ENCODE measurements at places on chromosomes 3 and 15.

GRCh38 chr3:133886031-133886722, 9.5 kb downstream of the RAB6B start:
- no peak for DNase-seq

GRCh38 chr15:26721232-26721967, 51.5 kb downstream of the GABRB3 start:
- DNase-seq, result no peak

DNA sequence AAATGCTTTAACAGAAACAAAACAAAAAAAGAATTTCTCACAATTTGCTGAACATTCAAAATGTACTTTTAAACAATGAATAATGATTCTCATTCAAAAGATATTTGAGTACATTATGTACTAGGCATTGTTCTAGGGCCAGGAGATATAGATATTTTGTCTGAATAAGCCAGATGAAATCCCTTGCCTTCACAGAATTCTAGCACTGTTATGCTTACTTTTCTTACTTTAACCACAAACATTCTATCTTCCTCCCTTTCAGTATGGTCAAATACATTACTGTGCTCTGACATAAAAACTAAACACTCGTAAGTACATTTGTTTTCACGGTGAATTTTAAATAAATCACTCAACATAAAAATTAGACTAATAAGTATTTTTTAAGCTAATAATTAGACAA, 116.7 kb downstream of the ADAM10 start:
- DNase-seq, result no peak

- DNase-seq, result no peak
These were observed 96.6 kb downstream of the FHIT start for GRCh38 chr3:61154457-61155198.

GRCh38 chr3:167684388-167684993, 30.7 kb upstream of the WDR49 start:
- DNase-seq, result peak; percentile 54

GRCh38 chr15:55859681-55860080, 116.7 kb upstream of the PRTG start:
- no peak for DNase-seq

- no peak for DNase-seq
These were observed 468.4 kb upstream of the UBE2E2 start for GRCh38 chr3:22734756-22735155.

DNA sequence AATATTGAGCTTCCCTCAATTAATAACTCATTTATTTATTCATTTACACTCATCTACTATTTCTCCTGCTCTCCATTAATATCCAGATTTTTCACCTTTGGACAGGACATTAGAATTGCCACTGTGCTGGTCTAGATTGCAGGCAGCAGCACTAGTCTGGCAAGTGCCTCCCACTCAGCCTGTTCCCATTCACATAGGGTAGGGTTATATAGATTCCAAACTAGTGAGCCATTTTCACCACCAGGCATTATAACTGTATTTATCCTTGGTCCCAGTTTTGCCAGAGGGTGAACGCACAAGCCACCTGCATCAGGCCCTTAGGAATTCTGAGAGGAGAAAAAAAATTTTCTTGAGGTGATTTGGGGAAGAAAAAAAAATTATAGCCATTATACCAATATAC, 44.5 kb downstream of the ANAPC13 start:
- no peak for DNase-seq

- DNase-seq, result no peak
These were observed at the start of gene IL20RB for GRCh38 chr3:136957751-136958288. IL20RB (plus strand) TSS chr3:136957983; CDS start chr3:136958114, 131 bp downstream.

GRCh38 chr3:124352149-124352539, 360.2 kb upstream of the ROPN1 start:
- no peak for DNase-seq

- no peak for DNase-seq
These were observed 40.0 kb upstream of the TEX9 start for GRCh38 chr15:56325186-56325585.

DNA sequence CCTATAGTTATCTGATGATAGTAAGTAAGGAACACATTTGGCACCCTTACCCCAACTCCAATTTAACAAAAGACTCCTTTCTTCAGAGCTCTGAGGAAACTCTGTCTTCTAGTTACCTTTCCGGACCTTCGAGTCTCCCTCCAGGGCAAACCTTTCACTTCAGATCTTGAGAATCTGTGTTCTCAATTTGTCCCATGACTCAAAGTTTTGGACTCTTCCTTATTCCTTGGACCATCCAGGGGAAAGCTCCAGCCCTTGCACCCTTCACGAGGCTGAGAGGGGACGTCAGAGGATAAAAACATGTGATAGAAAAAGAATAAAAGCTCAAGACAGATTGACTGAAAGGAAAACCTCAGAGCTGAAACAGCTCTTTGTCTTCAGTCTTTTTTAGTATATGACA, 76.9 kb downstream of the CTNNB1 start:
- no peak for DNase-seq

All from nephron progenitor cell (in vitro differentiated cells).